ENCODE measurements at places on chromosomes 7 and 10. TPM values are rescaled to one million over a fixed set of nuclear protein-coding genes. Genes with fewer than 3 reads are reported as not detected.

- H3K36me3 ChIP-seq, result no peaks in the 10 kb centered on the region
- H3K4me1 ChIP-seq, result no peaks in the 10 kb centered on the region
- no peak overlapping the region for H3K4me3 ChIP-seq
- DNase-seq, result no peak
These were observed 276.8 kb downstream of the DNAJB9 start for GRCh38 chr7:108846471-108846870.

- no peak for DNase-seq
- peaks cover 30% of the 10 kb centered on the region for H3K27me3 ChIP-seq
- H3K36me3 ChIP-seq, result no peaks in the 10 kb centered on the region
- H3K27ac ChIP-seq, result no peak overlapping the region
- peaks cover 67% of the 10 kb centered on the region for H3K4me1 ChIP-seq
These were observed 102.3 kb upstream of the BTBD16 start for GRCh38 chr10:122168598-122169394.

DNA sequence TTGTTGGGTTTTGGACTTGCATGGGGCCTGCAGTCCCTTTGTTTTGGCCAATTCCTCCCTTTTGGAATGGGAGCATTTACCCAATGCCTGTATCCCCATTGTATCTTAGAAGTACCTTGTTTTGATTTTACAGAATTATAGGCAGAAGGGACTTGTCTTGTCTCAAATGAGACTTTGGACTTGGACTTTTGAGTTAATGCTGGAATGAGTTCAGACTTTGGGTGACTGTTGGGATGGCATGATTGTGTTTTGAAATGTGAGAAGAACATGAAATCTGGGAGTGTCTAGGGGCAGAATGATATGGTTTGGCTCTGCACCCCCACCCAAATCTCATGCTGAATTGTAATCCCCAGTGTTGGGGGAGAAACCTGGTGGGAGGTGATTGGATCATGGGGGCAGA is 76.8 kb upstream of the MKI67 start:
- H3K27me3 ChIP-seq, result peaks cover under 1% of the 10 kb centered on the region
- H3K4me3 ChIP-seq, result no peak overlapping the region
- H3K4me1 ChIP-seq, result no peaks in the 10 kb centered on the region
- H3K36me3 ChIP-seq, result peaks cover 29% of the 10 kb centered on the region

DNA sequence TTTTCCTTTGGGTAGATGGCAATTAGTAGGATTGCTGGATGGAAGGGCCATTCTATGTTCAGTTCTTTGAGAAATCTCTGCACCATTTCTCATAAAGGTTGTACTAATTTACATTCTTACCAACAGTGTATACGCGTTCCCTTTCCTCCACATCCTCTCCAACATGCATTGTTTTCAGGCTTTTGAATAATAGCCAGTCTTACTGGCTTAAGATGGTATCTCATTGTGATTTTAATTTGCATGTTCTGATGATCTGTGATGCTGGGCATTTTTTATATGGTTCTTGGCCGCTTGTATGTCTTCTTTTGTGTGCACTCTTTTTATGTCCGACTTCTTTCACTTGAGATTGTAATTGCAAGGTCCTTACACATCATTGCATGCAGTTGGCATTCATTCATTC is 11.7 kb downstream of the CLIP2 start:
- H3K36me3 ChIP-seq, result no peaks in the 10 kb centered on the region
- DNase-seq, result no peak
- H3K27me3 ChIP-seq, result peaks cover 1% of the 10 kb centered on the region
- H3K27ac ChIP-seq, result no peak overlapping the region

Gene AKR1C4
- not detected for total RNA-seq

DNA sequence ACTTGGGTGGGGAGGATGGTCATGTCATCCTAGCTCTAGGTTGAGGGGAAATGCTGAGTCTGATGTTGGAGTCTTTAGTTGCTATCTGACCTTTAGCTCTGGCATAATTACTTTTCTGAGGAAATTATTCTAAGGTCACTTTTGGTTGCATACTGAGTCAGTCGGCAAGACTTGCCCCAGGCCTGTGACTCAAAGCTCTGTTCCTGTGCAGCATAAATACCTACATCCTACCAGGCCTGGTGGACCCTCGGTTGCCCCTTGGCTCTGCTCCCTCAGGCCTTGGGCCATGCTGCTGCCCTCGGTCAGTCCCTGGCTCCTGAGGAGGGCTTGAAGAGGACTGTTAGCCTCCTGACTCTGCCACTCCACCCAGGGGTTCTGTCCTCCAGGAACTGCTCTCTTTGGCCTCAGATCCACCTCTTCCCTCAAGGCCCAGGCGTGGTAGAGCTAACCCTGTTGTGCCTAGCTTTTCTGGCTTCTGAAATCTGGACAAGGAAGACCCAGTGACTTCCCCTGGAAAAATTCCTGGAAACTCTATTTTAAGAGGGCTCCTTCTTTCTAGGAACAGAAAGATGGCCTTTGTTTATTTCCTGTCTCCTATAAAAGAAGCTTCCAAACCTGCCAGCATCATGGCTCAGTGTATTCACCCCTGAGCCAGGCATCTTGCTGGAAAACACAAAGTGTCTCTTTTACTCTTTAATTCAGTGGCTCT is 71.2 kb downstream of the TMEM178B start:
- H3K4me1 ChIP-seq, result no peaks in the 10 kb centered on the region
- DNase-seq, result no peak
- no peaks in the 10 kb centered on the region for H3K36me3 ChIP-seq
- peaks cover 2% of the 10 kb centered on the region for H3K27me3 ChIP-seq

Gene C10orf53
- total RNA-seq, result 0.25 TPM

DNA sequence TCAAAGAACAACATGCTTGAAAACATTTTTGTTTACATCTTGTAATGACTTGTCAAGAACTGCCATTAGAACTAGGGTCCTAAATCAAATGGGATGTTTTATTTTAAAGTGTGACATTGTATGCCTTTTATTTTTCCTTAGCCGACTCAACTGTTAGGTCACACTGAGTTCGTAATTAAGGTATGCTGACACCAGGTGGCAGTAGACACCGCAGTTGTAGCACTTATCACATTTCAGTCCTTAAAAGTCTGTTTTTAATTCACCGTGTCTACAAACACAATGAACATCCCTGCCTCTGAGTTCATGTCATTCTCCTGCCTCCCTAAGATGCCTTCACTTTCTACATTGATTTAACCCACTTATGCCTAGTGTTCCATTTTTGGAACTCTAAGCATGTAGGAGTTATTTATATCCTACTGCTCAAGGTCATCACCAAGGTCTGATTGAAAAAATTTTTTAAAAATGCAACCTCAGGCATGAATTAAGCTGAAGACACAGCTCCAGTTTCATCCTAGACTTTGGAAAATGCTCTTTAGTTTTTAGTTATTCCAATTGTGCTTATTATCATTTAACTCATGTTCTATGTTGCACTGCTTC is 186.1 kb downstream of the BMPER start:
- H3K27me3 ChIP-seq, result no peaks in the 10 kb centered on the region
- H3K36me3 ChIP-seq, result peaks cover 11% of the 10 kb centered on the region
- peak; percentile 39 for DNase-seq
- no peaks in the 10 kb centered on the region for H3K4me1 ChIP-seq
- H3K27ac ChIP-seq, result no peak overlapping the region

Gene SPDYE16
- total RNA-seq, result 0.20 TPM

GRCh38 chr10:44065788-44066526 is 318.9 kb downstream of the CXCL12 start:
- H3K36me3 ChIP-seq, result no peaks in the 10 kb centered on the region
- no peak overlapping the region for H3K4me3 ChIP-seq
- H3K27me3 ChIP-seq, result peaks cover 5% of the 10 kb centered on the region

GRCh38 chr10:77049896-77050295 is 587.7 kb downstream of the KCNMA1 start:
- H3K4me1 ChIP-seq, result no peaks in the 10 kb centered on the region
- H3K4me3 ChIP-seq, result no peak overlapping the region
- H3K27me3 ChIP-seq, result peaks cover 3% of the 10 kb centered on the region
- no peak for DNase-seq
- no peaks in the 10 kb centered on the region for H3K36me3 ChIP-seq

- no peak overlapping the region for H3K4me3 ChIP-seq
- no peak overlapping the region for H3K27ac ChIP-seq
- peaks cover 42% of the 10 kb centered on the region for H3K4me1 ChIP-seq
- peaks cover 4% of the 10 kb centered on the region for H3K27me3 ChIP-seq
- H3K36me3 ChIP-seq, result no peaks in the 10 kb centered on the region
These were observed 28.4 kb downstream of the BMPER start for GRCh38 chr7:33933611-33934281.

GRCh38 chr7:7176406-7177043 is 5.8 kb upstream of the C1GALT1 start:
- DNase-seq, result no peak
- no peaks in the 10 kb centered on the region for H3K36me3 ChIP-seq
- H3K4me1 ChIP-seq, result peaks cover 7% of the 10 kb centered on the region
- no peaks in the 10 kb centered on the region for H3K27me3 ChIP-seq

- no peak for DNase-seq
- H3K36me3 ChIP-seq, result no peaks in the 10 kb centered on the region
- H3K4me1 ChIP-seq, result peaks cover 17% of the 10 kb centered on the region
- H3K4me3 ChIP-seq, result peak overlapping the region; percentile 77
- H3K27ac ChIP-seq, result peak overlapping the region; percentile 96
These were observed 24.5 kb downstream of the SCD start for GRCh38 chr10:100371482-100372027.

DNA sequence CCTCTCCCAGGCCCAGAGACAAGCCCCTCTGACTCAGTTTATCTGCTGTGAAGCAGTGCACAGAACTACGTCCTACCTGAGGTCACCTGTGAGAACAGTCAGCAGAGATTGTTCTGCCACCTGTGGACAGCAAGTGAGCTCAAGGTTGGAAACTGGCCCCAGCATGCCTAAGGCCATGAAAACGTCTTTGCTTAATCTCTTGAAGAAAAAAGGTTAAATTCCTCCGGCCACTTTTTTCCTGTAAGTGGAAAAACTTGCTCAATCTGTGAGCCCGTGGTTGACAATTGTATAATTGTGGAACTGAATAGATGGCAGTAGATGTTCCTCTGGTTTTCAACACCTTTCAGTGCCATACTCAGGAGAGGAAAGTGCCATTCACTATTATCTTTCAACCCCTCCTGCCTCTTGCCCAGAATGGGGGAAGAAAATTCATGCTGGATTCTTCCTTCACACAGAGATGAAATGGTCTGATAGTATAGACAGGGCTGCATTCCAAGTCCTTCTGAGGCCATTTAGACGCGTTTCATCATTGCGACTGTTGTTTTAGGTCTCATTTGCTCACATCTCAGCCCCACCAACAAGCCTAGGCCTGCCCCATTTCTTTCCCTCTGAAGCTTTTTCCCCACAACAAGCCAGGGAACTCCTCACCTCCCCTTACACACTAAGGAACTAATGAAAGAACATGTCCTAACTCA is 292.9 kb downstream of the FZD1 start:
- H3K27me3 ChIP-seq, result no peaks in the 10 kb centered on the region
- no peak overlapping the region for H3K4me3 ChIP-seq
- H3K4me1 ChIP-seq, result no peaks in the 10 kb centered on the region
- DNase-seq, result no peak
- H3K36me3 ChIP-seq, result no peaks in the 10 kb centered on the region

GRCh38 chr7:119664601-119665000 is 608.4 kb upstream of the KCND2 start:
- H3K27me3 ChIP-seq, result no peaks in the 10 kb centered on the region
- DNase-seq, result no peak
- H3K4me3 ChIP-seq, result no peak overlapping the region
- H3K27ac ChIP-seq, result no peak overlapping the region

- peaks cover 4% of the 10 kb centered on the region for H3K4me1 ChIP-seq
- H3K27me3 ChIP-seq, result no peaks in the 10 kb centered on the region
- peak; percentile 43 for DNase-seq
- no peaks in the 10 kb centered on the region for H3K36me3 ChIP-seq
- H3K27ac ChIP-seq, result no peak overlapping the region
These were observed 57.4 kb downstream of the ADRB1 start for GRCh38 chr10:114100848-114101741.

Gene HECW1
- total RNA-seq, result 68.7 TPM

DNA sequence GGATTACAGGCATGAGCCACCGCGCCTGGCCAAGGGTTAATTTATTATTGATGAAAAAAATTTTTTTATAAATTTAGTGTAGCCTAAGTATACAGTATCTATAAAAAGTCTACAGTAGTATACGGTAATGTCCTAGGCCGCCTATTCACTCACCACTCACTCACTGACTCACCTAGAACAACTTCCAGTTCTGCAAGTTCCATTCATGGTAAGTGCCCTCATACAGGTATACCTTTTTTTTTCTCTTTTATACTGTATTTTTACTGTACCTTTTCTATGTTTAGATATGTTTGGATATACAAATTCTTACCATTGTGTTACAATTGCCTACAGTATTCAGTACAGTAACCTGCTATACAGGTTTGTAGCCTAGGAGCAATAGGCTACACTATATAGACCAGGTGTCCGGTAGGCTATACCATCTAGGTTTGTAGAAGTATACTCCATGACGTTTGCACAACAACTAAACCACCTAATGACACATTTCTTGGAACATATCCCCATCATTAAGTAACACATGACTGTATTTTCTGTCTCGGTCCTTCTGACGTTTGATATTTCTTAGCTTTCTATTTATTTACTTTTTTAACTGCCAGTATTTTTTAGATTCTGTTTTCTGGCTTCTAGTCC is 23.4 kb downstream of the IRF5 start:
- no peaks in the 10 kb centered on the region for H3K4me1 ChIP-seq
- no peak overlapping the region for H3K4me3 ChIP-seq
- H3K36me3 ChIP-seq, result peaks cover 5% of the 10 kb centered on the region
- no peaks in the 10 kb centered on the region for H3K27me3 ChIP-seq

DNA sequence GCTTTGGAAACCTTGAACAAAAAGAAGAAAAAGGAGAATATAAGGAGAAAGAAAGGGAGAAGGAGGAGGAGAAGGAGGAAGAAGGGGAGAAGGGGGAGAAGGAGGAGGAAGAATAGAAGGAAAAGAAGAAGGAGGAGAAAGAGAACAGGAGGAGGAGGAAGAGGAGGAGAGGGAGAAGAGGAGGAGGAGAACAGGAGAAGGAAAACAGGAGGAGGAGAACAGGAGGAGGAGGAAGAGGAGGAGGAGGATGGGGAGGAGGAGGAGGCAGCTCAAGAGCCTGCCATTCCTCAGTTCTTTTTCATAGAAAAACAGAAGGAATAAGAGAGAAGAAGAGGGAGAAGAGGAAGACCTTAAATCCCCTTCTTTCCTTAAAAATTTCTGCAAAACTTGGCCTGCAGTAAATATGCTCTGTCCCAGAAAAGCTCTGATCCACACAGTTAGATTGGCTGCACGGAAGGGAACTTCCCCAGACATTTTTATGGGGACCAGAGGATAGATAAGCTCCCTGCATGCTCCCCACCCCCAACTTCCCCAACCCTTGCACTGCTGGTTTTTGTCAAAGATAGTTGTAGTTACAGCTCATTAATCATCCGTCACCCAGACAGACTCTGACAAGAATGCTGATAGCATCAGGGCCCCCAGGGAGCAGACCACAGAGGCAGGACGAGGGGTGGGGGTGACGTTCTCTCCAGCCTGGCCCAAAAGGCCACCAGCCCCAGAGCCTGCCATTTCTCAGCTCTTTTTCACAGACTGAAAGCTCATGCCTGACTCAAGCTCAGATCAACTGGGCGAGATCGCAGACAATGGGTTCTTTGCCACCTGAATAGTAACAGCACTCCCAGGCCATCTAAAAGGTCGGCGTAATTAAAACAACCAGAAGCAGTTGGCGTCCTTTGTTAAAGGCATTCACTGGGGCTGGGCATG is 34.5 kb upstream of the LYZL1 start:
- H3K36me3 ChIP-seq, result no peaks in the 10 kb centered on the region
- peak overlapping the region; percentile 36 for H3K4me3 ChIP-seq
- DNase-seq, result peak; percentile 35
- peaks cover 13% of the 10 kb centered on the region for H3K27me3 ChIP-seq

GRCh38 chr7:30321089-30321881 is 36.9 kb downstream of the ZNRF2 start:
- DNase-seq, result no peak
- H3K27ac ChIP-seq, result no peak overlapping the region
- H3K36me3 ChIP-seq, result peaks cover 3% of the 10 kb centered on the region

Gene RBP3
- not detected for total RNA-seq

GRCh38 chr10:58237014-58237834 is 30.5 kb downstream of the IPMK start:
- DNase-seq, result no peak
- H3K4me3 ChIP-seq, result no peak overlapping the region
- peaks cover 4% of the 10 kb centered on the region for H3K27me3 ChIP-seq
- H3K27ac ChIP-seq, result no peak overlapping the region

Gene TFR2
- 5.1 TPM for total RNA-seq

Gene TAS2R41
- not detected for total RNA-seq

Measured in glutamatergic neuron (in vitro differentiated cells).